ENCODE measurements at places on chromosomes 7 and 10. TPM values are rescaled to one million over a fixed set of nuclear protein-coding genes. Genes with fewer than 3 reads are reported as not detected.

The APBB1IP gene
- 19.2 TPM for total RNA-seq

The PRLHR gene
- total RNA-seq = not detected

The DGKI gene
- 0.67 TPM for total RNA-seq

The INHBA gene
- 70.2 TPM for total RNA-seq

The ZNF804B gene
- total RNA-seq = not detected
